B cell (primary cell): ENCODE measurements at places on chromosomes 5 and 9. TPM values are rescaled to one million over a fixed set of nuclear protein-coding genes. Genes with fewer than 3 reads are reported as not detected.
A peak's percentile ranks its signal among the peaks of the same experiment; 100 is the strongest.

- no peak for DNase-seq
Measured at GRCh38 chr5:144634138-144634537, 463.5 kb downstream of the KCTD16 start.

GRCh38 chr9:99180199-99180598, 41.5 kb downstream of the ALG2 start:
- no peak for DNase-seq

DNA sequence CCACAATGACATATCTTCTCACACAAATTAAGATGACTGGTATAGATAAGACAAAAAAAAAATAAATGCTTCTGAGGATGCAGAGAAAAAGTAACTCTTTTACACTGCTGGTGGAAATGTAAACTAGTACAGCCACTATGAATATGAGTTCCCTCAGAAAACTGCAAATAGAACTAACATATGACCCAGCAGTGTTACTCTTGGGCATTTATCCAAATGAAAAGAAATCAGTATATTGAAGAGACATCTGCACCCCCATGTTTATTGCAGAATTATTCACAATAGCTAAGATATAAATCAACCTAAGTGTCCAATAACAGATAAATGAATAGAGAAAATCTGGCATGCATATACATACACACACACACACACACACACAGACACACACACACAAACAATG, 83.0 kb upstream of the FAM174A start:
- no peak for DNase-seq

The ELAVL2 gene
- total RNA-seq = not detected in 2 replicates

DNA sequence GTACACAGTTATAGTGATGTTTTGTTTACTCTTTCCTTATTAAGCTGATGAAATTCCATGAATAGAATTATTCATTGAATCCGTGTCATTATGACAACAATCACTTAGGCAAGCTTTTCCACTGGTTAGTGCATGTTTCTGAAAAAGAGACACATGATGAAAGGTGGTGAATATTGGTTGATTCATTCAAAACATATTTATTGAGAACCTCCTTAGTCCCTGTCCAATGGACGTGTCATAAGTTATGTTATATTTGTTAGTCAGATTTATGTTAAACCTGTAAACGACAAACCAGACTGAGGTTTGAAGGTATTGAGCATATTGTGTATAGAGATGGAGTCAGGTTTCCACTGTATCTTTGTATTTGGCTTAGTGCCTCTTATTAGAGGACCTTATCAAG, 1888.9 kb upstream of the CDH6 start:
- no peak for DNase-seq

The CLINT1 gene
- 62.7 and 69.7 TPM in 2 replicates for total RNA-seq

The ZNG1A gene
- 57.5 and 59.9 TPM in 2 replicates for total RNA-seq

GRCh38 chr9:36382484-36382883, 17.6 kb downstream of the RNF38 start:
- no peak for DNase-seq

DNA sequence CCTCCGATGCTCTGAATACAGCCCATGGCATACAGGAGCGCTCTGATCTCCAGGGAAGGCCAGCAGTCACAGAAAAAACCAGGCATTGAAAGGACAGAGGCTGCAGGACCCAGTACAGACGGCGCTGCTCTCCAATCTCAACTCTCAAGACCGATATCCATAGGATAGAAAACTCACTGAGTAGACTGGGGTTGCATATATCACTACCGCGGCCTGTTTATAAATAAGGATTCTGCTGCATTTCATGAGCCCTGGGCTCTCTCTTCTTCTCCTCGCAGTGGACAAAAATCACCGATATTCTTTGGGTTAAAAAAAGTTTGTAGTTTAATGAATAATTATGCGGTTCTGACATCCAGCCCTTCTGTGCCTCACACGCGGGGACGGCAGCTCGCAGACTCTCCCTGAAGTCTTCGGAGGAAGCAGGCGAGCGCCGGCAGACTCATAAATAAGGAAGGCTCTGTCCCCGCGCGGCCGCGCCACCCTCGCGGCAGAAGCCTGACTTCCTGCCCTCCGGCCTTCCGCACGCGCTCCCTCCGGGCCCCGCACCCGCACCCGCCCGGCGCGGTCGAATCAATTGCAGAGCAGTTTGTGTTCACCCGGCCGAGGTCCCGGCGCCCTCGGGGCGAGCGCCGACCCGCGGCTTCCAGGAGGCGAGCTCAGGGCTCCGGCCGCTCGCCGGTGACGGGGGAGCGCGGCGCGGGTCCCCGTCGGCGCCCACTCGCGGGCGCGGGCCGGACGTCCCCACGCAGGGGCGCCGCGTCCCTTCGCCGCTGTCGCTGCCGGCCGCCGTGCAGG, at the start of gene FAM78A:
Gene FAM78A (minus strand): TSS at position 417 of the 795 bp plus-strand sequence. CDS start 331 bp downstream, at position 86.
- peak; percentile 78 for DNase-seq

- no peak for DNase-seq
Measured at GRCh38 chr5:150946351-150946905, 41.6 kb upstream of the ZNF300 start.

GRCh38 chr9:119044806-119045205, 324.4 kb downstream of the BRINP1 start:
- no peak for DNase-seq

The KCNV2 gene
- not detected in 2 replicates for total RNA-seq

- DNase-seq = no peak
Measured at GRCh38 chr5:10615693-10616092, 51.8 kb downstream of the ANKRD33B start.

- no peak for DNase-seq
Measured at GRCh38 chr5:95191330-95191729, 93.6 kb downstream of the MCTP1 start.

GRCh38 chr9:100756217-100756616, 178.3 kb downstream of the CAVIN4 start:
- DNase-seq = no peak

GRCh38 chr5:158170534-158170933, 311.6 kb upstream of the CLINT1 start:
- DNase-seq = peak; percentile 15

The CARTPT gene
- not detected in 2 replicates for total RNA-seq

DNA sequence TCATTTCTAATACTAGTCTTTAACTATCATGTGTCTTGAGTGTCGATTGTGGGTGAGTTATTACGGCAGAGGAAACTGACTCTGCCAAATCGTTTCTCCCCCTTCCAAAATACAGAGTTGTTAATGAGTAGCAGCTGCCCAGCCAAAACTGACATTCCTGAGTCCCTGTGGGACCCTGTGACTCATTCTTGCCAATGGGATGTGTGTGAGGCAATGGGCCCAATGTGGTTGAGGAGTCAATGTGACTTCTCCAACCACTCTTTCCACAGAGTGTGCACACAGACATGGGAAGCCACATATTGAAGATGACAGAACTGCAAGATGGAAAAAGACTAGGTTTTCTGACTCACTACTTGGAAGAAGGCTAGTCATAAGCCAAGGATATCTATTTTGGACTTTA, 434.7 kb downstream of the DTWD2 start:
- no peak for DNase-seq

DNA sequence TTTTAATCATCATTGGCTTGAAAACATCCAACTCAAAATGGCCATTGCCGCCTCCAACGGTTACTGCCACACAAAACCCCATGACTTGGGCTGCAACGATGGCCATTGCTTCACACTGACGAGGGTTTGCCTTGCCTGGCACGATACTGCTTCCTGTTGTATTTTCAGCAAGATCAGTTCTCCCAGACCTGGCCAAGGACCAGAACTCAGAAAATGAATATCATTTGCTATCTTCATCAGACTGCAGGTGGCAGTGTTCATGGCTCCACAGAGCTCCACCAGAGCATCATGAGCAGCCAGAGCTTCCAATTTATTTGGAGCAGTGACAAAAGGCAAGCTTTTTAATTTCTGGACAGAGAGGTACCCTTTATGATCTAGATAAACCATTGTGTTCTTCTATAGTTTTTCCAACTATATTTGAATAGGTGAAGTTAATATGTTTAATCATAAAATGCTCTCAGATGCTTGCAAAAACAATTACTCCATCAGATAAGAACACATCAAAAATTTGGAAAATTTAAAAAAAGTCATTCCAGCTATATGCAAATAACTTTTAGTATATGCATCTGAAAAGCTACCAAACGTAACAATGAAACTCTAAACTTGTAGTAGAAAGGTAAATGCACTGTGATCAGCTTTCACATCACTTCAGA, 10.4 kb downstream of the AMACR start:
- peak; percentile 39 for DNase-seq

The TICAM2 gene
- total RNA-seq = 4.9 and 5.4 TPM in 2 replicates

DNA sequence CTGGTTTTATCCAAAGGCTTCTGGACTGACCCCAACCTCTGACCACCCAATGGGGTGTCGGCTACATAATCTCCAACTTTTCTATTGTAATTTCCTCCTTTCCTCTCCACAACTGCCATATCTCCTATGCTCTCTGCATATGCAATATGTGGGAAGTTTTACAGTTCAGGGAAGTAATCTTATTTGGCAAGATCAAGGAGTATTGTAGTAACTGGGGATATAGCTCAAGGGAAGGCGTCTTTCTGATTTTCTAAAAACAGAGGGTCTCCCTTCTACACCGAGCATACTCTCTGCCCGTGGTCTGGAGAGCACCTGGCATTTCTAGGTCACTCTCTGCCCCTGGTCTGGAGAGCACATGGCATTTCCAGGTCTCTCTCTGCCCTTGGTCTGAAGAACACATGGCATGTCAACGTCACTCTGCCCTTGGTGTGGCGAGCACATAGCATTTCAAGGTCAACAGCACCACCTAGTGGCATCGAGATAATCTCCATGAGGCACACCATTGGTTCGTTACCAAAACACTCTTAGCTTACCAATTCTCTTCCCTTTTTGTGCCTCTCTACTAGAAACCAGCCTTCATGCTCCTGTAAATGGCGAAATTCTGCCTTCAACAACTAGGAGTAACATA, 616.4 kb upstream of the NUDT12 start:
- no peak for DNase-seq

DNA sequence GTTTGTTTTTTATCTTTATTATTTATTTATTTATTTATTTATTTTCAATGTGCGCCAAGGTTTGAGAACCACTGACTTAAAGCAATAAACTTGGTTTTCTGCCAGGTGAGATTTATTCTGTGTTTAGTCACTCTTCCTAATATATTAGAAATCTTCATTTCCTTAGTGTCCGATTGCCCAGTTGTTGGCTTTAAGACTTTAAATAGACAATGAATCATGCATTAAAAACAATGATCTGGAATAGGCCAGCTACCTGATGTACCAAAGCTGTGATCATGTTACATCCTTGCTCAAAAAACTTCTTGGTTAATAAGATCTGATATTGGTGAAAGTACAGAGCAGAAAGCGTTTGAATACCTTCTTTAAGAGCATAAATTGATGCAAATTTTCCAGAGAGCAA, 52.1 kb upstream of the ERBIN start:
- no peak for DNase-seq

- DNase-seq = no peak
Measured at GRCh38 chr5:58121391-58121790, 338.5 kb downstream of the PLK2 start.

DNA sequence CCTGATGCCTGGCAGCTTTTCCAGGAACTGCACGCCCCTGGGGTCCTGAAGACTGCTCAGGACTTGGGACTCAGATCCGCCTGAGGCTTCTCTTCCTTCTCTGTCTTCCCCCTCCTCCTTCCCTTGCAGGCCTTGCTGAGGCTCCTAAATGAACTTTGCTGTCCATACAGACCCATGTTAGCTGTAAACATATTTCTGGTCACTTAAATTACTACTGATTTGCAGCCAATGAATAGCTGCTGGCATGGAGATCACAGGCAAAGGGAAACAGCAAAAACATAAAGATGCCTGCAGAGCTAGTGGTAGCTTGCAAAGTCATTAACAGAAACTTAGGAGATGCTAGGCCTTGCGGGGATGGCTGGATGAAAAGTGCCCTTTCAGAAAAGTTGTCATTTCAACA, 261.9 kb downstream of the GADD45G start:
- DNase-seq = no peak

DNA sequence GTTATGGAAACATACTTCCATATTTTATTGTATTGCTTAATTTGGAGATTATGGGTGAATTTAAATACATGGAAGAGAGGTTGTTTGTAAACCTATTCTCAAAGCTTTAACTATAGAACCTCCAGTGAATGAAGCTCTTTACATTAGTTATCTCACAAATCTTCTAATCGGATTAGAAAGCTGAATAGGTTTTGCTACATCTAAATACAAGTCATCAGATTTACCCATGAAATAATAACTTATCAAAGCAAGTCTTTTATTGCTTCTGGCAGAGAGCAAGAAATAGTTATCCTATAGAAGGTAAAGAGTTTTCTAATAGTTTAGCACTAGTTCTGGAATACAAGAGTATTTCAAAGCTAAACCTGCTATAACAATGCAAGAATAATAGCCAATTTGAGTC, 104.4 kb upstream of the SREK1 start:
- no peak for DNase-seq

DNA sequence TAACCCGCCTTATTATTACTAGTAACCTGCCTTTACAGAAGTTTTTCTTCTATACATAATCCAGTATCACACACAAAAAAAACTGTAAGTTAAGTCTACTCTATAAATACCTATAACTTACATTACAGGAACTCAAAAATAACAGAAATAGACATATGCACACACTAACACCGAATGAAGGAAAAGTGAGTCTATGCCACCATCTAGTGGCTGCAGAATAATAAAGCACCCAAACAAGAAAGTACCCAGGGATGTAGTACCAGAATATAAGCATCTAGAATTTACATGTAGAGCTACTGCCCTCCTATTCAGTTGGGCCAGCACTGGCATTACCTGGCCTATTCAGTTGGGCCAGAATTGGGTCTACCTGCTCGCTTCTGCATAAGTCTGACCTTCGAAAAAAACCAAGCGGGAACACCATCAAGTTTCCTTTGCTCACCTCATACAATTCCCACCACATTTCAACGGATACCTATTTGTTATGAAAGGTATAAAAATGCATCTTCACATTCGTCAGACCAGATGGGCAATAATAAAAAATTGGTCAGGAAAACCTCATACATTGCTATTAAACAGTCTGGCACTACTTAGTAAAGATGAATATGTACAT, 4.0 kb upstream of the NIPSNAP3A start:
- peak; percentile 82 for DNase-seq

DNA sequence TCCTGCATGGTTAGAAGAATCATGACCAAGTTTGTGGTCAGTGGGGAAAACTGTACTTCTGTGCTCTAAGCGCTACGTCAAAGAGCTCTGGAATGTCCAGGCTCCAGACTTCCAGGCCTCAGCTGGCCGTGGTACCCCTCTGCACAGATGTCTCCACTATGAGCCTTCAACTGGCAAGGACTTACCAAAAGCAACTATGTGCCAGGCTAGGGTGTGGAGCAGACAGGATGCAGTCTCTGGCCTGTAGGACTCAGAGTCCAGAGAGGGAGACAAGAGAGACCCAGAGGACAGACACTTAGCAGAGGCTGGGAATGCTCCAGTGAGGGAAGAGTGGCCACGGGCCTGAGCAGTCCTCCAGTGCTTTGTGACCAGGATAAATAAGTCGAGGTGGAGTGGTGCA, 31.0 kb upstream of the TCF7 start:
- DNase-seq = no peak

GRCh38 chr5:178107756-178108310, 5.5 kb upstream of the N4BP3 start:
- no peak for DNase-seq

The GGTA1 gene
- total RNA-seq = not detected in 2 replicates

- DNase-seq = no peak
Measured at GRCh38 chr9:20472342-20473045, 149.8 kb downstream of the MLLT3 start.

- DNase-seq = no peak
Measured at GRCh38 chr9:131465401-131465800, 37.3 kb upstream of the POMT1 start.
